ENCODE measurements at places on chromosomes 12 and 14. TPM values are rescaled to one million over a fixed set of nuclear protein-coding genes. Genes with fewer than 3 reads are reported as not detected.

Gene SPX
- 0.16 TPM for total RNA-seq

Gene RAB15
- 3.7 TPM for total RNA-seq

Gene SCNN1A
- not detected for total RNA-seq

Gene NR1H4
- not detected for total RNA-seq

Gene BBOF1
- total RNA-seq: 1.9 TPM

Gene TEX52
- not detected for total RNA-seq

- no peak for DNase-seq
- peaks cover 30% of the 10 kb centered on the region for H3K27me3 ChIP-seq
- no peaks in the 10 kb centered on the region for H3K36me3 ChIP-seq
- H3K4me3 ChIP-seq: no peak overlapping the region
Measured at GRCh38 chr12:53867216-53868012, 71.2 kb upstream of the HOXC13 start.

DNA sequence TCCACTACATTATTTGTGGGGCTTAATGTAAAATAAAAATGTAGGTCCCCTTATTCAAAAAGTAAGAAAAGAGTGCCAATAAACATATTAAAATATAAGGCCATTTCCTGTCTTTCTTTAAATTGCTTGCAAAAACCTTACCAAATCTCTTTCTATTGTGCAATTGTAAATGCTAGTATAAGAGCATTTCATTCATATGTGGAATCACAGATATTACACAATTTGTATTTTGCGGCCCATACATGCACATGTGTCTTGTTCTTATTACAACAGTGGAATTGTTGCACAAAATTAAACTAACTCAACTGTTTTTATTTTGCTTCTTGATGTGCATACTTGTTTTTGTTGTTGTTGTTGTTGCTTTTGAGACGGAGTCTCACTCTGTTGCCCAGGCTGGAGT lies 20.1 kb upstream of the CRADD start:
- no peaks in the 10 kb centered on the region for H3K36me3 ChIP-seq
- no peak overlapping the region for H3K27ac ChIP-seq
- H3K4me3 ChIP-seq: no peak overlapping the region
- no peak for DNase-seq
- peaks cover 4% of the 10 kb centered on the region for H3K27me3 ChIP-seq

DNA sequence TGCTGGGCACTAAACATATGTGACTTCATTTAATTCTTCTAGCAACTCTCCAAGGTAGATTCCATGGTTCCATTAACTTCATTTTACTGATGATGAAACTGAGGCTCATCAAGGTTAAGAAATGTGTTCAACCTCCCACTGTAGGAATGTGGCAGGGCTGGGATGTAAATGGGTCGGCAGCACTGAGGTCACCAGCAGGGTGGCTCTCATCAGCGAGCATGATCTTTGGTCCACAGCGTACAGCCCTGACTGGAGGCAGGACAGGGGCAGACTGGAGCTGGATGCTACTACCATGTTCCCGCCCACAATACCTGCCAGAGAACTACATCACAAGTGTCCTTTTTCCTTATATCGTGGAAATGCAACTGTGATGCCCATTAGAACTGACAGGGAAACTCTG lies 4.6 kb downstream of the APPL2 start:
- peaks cover 76% of the 10 kb centered on the region for H3K4me1 ChIP-seq
- peaks cover 11% of the 10 kb centered on the region for H3K36me3 ChIP-seq
- DNase-seq: no peak
- no peak overlapping the region for H3K27ac ChIP-seq

Gene ADAM20
- 0.23 TPM for total RNA-seq

Gene FAR2
- 7.8 TPM for total RNA-seq

DNA sequence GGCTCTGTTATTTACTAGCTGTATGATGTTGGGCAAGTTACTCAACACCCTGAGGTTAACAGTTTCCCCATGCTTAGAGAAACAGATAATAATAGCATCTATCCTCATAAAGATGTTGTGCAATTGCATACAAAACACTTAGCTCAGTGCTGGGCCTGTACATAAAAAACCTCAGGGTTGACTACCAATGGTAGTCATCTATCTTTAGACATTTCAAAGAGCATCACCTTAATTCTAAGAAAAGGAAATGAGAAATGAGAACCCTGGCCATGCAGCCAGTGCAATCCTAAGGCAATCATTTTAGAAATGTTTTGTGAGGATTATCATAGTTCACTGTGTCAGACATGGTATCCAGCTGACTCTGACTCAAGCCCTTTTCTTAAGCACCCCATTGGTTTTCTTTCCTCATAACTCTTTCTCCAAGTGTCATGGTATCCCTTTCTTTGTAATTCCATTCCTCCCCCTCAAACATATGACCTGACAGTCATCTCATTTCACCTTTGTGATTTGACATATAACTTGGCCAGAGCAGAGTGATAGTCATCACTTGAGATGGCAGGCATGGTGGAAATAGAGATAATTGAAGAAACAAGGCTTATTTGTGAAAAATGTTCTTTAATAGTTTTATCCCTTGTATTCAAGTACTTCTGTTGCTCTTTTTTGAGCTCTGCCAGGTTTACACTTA lies 29.5 kb upstream of the OSBPL8 start:
- H3K27me3 ChIP-seq: no peaks in the 10 kb centered on the region
- no peak overlapping the region for H3K27ac ChIP-seq
- no peak for DNase-seq
- no peaks in the 10 kb centered on the region for H3K4me1 ChIP-seq
- no peak overlapping the region for H3K4me3 ChIP-seq

Gene NEK9
- 45.2 TPM for total RNA-seq

GRCh38 chr12:56086096-56086495 lies 6.1 kb downstream of the ERBB3 start:
- H3K27me3 ChIP-seq: peaks cover 4% of the 10 kb centered on the region
- no peak overlapping the region for H3K27ac ChIP-seq
- H3K4me3 ChIP-seq: no peak overlapping the region
- no peaks in the 10 kb centered on the region for H3K4me1 ChIP-seq
- DNase-seq: no peak

- no peak overlapping the region for H3K27ac ChIP-seq
- no peaks in the 10 kb centered on the region for H3K4me1 ChIP-seq
- peaks cover 6% of the 10 kb centered on the region for H3K27me3 ChIP-seq
- no peak overlapping the region for H3K4me3 ChIP-seq
Measured at GRCh38 chr12:69698054-69698453, 1.0 kb downstream of the BEST3 start.

- H3K4me1 ChIP-seq: peaks cover 2% of the 10 kb centered on the region
- H3K4me3 ChIP-seq: no peak overlapping the region
- H3K36me3 ChIP-seq: no peaks in the 10 kb centered on the region
- peaks cover 8% of the 10 kb centered on the region for H3K27me3 ChIP-seq
- H3K27ac ChIP-seq: no peak overlapping the region
Measured at GRCh38 chr14:99681832-99682148, 2.3 kb upstream of the CYP46A1 start.

DNA sequence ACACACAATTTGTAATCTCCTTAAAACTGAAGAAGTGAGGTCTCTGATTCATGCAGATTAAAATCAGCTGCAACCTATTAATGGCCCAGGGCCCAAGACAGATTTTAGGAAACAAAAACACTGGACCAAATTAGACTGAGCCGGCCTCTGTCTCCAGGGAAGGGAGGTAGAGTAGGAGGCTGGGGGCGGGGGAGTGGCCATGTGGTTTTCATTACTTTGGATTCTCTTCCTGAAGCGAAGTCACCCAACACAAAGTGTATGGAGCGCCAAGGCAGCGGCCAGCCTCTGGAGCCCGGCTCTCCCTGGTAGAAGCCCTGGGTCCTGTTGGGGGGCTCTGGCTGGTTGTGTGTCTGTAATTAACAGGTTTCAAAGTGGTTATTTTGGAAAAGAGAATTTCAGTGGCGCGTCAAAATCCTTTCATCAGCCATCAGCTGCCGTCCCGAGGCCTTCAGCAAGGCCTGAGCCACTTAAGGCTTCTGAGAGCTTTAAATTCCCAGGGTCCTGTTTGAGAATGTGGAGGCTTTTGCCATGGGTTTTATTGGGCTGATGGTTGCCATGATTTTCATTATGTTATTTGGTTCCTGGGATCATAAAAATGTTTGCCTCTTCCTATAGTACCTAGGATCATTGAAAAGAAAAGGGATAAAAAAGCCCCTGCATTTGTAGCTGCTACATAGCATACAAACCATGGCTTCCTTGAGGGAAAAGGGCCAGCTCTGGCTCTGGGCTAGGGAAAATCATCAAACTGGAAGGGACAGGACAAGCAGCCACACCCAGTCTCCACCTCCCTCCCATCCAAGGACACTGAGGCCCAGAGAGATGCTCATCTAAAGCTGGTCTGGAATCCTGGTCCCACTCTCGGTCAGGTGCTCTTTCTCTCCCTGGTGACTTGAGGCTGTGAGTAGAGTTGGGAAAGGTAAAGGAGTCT lies 282.4 kb downstream of the ZFP36L1 start:
- H3K4me1 ChIP-seq: peaks cover 43% of the 10 kb centered on the region
- DNase-seq: no peak
- H3K36me3 ChIP-seq: no peaks in the 10 kb centered on the region
- no peak overlapping the region for H3K4me3 ChIP-seq
- no peaks in the 10 kb centered on the region for H3K27me3 ChIP-seq

Gene LALBA
- total RNA-seq: not detected

DNA sequence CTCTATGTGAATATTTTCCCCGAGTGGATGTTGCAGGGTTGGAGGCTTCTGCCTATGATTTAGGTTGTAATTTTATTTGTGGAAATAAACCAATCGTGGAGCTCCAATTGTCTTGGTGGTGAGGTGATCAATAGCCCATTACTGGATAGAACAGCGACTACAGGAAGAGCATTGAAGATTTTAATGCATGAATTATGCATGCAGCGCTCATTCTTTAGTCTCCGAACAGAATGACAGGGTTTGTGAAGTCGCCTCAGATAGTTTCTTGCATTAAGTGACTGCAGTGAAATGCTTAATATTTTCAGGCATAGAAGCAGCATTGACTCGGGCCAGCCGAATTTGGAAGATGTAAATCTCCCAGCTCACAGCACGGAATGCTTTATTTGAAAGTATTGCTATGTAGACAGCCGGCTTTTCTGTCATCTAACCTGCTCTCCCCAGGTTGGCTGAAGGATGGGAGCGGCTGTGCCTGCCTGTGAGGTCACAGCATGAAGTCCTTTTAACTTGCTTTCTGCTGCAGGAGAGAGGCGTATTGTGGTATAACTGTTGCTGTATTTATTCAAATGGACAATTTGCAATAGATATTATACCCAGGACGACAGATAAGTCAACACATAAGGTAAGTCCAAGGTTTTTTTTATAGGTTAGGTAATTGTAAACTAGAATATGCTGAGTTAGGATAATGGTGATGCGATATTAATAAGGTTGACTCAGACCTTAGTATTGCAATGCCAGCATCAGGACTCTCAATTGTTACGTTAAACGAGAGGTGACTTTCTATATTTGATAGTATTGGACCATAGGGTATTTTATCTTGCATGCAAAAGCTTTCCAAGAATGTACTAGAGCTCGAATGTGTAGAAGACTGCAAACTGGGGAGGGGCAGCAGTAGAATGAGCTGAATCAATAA lies 135.7 kb downstream of the CNTN1 start:
- H3K36me3 ChIP-seq: no peaks in the 10 kb centered on the region
- no peak overlapping the region for H3K4me3 ChIP-seq
- H3K27me3 ChIP-seq: no peaks in the 10 kb centered on the region

DNA sequence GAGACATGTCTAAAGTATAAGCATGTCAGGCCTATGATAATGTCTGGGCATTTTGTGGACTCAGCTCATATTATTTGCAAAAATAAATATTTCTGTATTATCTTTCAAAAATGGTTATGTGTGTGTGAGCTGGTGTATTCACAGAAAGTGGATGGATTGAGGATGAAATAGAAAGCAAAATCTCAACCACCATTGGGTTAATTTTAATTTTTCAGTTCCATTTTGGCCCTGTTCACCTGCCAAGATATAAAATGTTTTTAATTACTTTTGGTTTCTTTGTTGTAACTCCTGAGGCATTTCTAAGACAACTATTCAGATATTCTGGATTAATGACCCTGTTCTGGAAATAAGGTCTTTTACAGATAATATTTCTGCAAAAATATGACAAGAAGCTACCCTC lies 232.7 kb upstream of the PPFIA2 start:
- DNase-seq: no peak
- H3K4me1 ChIP-seq: peaks cover 3% of the 10 kb centered on the region
- H3K27ac ChIP-seq: no peak overlapping the region
- H3K36me3 ChIP-seq: no peaks in the 10 kb centered on the region
- H3K4me3 ChIP-seq: no peak overlapping the region

DNA sequence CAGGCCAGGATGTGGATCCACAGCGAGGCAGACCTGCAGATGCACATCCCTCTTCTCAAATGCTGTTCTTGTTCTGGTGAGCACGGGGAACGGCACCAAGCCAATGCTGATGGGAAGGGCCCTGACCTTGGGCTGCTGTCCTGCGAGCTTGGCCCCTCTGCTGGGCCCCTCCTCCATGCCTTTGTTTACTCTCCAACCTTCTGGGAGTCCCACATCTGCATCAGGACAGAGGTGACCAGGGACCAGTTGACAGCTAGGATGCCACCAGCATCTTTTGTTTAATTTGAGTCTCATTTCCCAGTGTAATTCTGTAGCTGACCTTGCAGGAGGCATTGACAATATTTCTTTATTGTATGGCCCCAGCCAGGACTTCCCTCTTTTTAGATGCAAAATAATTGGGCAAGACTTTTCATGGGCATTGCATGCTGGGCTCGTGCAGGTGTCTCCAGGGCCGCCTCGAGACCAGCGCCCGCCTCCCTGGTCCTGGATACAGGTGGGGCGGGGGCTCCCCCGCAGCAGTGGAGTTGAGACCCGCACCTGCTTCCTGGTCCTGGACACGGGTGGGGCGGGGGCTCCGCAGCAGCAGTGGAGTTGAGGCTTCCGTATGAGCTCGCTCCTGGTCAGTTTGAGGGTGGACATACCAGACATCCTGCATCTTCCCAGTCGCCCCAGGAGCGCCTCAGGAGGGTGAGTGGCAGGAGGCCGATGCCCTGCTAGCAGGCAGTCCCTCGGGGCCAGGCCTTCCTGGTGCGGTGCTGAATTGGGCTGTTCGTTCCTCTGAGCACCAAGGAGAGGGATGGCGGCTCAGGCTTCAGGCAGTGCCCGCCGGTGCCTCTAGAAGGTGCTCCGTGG lies 11.4 kb downstream of the PACS2 start:
- H3K27me3 ChIP-seq: no peaks in the 10 kb centered on the region
- H3K4me1 ChIP-seq: peaks cover 26% of the 10 kb centered on the region
- no peaks in the 10 kb centered on the region for H3K36me3 ChIP-seq
- no peak overlapping the region for H3K27ac ChIP-seq
- H3K4me3 ChIP-seq: no peak overlapping the region

GRCh38 chr12:19242581-19242980 lies 113.0 kb downstream of the PLEKHA5 start:
- DNase-seq: no peak
- no peak overlapping the region for H3K4me3 ChIP-seq
- no peaks in the 10 kb centered on the region for H3K27me3 ChIP-seq
- no peak overlapping the region for H3K27ac ChIP-seq
- peaks cover 10% of the 10 kb centered on the region for H3K4me1 ChIP-seq

Data from activated CD4-positive, alpha-beta T cell treated with anti-CD3 and anti-CD28 coated beads for 36 hours (primary cell).